Panc1 (cell line): ENCODE measurements at places on chromosomes 16 and 17.
A peak's percentile ranks its signal among the peaks of the same experiment; 100 is the strongest.

GRCh38 chr17:77696151-77696720, 262.3 kb upstream of the TNRC6C start:
- no peak overlapping the region for H3K27ac ChIP-seq
- peaks cover 44% of the 10 kb centered on the region for H3K27me3 ChIP-seq
- H3K36me3 ChIP-seq = no peaks in the 10 kb centered on the region
- H3K4me1 ChIP-seq = no peaks in the 10 kb centered on the region
- H3K4me3 ChIP-seq = no peak overlapping the region

DNA sequence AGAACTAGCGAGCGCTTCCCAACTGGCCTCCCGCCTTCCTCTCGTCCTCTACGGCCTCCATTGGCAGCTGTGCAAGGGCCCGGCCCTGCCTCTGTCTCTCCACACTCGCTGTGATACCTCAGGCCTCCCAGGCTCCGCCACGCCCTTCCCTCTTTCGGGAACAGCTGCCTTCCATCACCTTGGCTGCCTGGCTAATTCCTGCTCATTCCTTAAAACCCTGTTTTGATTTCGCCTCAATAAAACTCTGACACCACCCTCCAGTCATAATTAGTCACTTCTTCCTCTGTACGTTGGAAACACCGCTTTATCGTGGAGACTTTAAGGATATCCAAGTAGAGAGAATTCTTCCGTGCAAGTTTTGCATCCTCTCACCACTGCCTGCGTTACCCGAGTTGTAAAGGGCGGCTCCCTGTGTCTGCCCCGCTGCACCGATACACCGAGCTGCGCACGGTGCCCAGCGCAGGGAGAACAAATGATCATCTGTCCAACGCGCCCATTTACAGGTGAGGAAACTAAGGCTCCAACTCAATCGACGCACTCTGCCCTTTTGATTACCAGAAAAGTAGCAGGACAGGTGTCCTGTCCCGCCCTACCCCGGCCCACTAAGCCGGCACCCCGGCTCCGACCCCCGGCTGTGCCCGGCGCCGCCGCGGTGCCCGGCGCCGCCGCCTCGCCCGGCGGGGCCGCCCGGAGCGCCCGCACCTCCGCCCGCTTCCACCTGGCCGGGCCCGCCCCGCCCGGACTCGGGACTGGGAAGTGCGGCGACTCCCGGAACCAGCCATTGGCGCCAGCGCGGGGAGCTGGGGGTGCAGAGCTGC, 139.7 kb downstream of the SEC14L1 start:
- H3K4me3 ChIP-seq = peak overlapping the region; percentile 45
- no peak for DNase-seq
- peak overlapping the region; percentile 97 for H3K27ac ChIP-seq
- H3K27me3 ChIP-seq = no peaks in the 10 kb centered on the region

DNA sequence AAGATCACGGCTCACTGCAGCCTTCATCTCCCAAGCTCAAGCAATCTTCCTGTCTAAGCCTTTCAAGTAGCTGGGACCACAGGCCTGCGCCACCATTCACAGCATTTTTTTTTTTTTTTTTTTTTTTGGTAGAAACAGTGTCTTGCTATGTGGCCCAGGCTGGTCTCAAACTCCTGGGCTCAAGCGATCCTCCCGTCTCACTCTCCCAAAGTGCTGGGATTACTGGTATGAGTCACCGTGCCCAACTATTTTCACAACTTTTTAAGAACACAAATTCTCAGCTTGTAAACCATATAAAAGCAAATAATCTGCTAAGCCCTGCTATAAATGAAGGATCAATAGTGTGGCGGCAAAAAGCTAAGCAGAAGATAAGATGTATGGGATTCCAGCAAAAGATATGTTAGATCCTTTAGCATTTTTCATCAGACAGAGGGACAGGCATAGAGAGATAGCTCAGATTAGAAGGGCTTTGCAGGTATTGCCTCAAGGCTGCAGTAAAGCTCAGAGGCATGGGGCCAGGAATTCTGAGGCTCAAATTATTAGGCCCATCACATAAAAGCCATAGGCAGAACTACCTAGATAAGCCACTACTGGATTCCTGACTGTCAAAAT, 55.1 kb downstream of the EMP2 start:
- H3K27ac ChIP-seq = no peak overlapping the region
- no peak overlapping the region for H3K4me3 ChIP-seq
- no peaks in the 10 kb centered on the region for H3K4me1 ChIP-seq

- H3K4me3 ChIP-seq = no peak overlapping the region
- no peak overlapping the region for H3K27ac ChIP-seq
- H3K4me1 ChIP-seq = no peaks in the 10 kb centered on the region
- H3K36me3 ChIP-seq = no peaks in the 10 kb centered on the region
- no peak for DNase-seq
Measured at GRCh38 chr17:12362853-12363455, 302.7 kb upstream of the MYOCD start.

GRCh38 chr17:6457688-6458459, 13.6 kb downstream of the PIMREG start:
- no peak for DNase-seq
- H3K27me3 ChIP-seq = no peaks in the 10 kb centered on the region
- no peaks in the 10 kb centered on the region for H3K36me3 ChIP-seq
- no peak overlapping the region for H3K4me3 ChIP-seq
- no peaks in the 10 kb centered on the region; the same call in 1 of the 2 replicates for H3K4me1 ChIP-seq

- no peaks in the 10 kb centered on the region for H3K4me1 ChIP-seq
- H3K27ac ChIP-seq = no peak overlapping the region
- no peak overlapping the region for H3K4me3 ChIP-seq
- no peaks in the 10 kb centered on the region for H3K36me3 ChIP-seq
Measured at GRCh38 chr17:16945136-16945482, 26.8 kb downstream of the TNFRSF13B start.

GRCh38 chr17:35804658-35805192, 4.6 kb upstream of the TAF15 start:
- no peaks in the 10 kb centered on the region for H3K27me3 ChIP-seq
- H3K27ac ChIP-seq = no peak overlapping the region
- peaks cover 8% of the 10 kb centered on the region for H3K4me1 ChIP-seq
- DNase-seq = peak; percentile 74
- H3K4me3 ChIP-seq = no peak overlapping the region

DNA sequence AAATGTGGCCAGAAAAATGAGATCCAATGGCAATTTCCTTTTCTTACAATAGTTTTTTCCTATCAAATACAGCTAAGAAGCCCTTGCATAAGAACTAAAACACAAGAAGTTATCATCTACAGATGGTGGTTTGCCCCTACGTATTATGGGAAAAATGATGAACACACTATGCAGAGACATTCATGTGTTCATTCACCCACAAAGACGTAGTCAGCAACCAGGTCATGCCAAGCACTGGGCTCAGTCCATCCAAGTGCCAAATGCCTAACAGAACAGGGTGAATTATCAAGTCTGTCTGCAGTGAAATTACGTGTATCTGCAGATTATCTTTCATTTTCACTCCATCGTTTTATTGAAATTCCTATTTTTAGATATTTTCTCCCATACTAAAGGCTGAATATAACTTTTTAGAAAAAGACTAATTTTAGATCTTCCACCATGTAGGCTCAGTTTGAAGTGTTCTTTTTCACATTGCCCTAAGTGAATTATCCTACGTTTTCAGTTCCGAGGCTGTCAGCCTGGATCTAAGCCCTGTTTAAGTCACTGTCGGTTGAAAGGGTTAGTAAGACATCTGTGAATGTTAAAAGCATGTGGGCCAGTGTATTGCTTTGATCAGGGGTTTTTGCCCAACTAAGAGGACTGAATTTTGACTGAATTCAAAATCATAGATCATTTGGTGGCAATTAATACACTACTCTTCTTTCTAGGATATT, 78.1 kb upstream of the DHX40 start:
- H3K4me3 ChIP-seq = no peak overlapping the region
- H3K36me3 ChIP-seq = no peaks in the 10 kb centered on the region
- no peak overlapping the region for H3K27ac ChIP-seq
- H3K4me1 ChIP-seq = no peaks in the 10 kb centered on the region

DNA sequence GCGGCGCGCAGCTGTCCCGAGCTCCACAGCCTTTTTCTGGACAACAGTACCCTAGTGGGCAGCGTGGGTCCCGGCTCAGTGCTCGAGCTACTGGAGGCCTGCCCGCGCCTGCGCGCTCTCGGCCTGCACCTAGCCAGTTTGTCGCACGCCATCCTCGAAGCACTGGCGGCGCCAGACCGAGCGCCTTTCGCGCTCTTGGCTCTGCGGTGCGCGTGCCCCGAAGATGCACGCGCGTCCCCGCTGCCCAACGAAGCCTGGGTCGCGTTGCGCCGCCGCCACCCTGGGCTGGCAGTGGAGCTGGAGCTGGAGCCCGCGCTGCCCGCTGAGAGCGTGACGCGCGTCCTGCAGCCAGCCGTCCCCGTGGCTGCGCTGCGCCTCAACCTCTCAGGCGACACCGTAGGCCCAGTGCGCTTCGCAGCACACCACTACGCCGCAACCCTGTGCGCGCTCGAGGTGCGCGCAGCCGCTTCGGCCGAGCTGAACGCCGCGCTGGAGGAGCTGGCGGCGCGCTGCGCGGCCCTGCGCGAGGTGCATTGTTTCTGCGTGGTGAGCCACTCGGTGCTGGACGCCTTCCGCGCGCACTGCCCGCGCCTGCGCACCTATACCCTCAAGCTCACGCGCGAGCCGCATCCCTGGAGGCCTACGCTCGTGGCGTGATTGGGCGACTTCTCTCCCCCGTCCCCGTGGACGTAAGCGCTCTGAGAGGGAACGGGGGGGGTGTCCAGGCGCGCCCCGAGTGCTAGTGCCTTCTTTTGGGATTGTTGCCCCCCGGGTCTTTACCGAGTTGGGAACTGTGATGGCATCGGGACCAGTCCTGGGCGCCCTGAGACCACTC, 1.2 kb upstream of the HSF4 start:
- DNase-seq = no peak
- H3K27me3 ChIP-seq = no peaks in the 10 kb centered on the region
- H3K4me1 ChIP-seq = no peaks in the 10 kb centered on the region
- no peak overlapping the region for H3K4me3 ChIP-seq
- H3K36me3 ChIP-seq = no peaks in the 10 kb centered on the region
